Stimulated activated CD8-positive, alpha-beta memory T cell treated with anti-CD3 and anti-CD28 coated beads, Interleukin-4, amount 100 ng/mL, for 4 hours (primary cell): ENCODE measurements at places on chromosomes 7 and 10.

GRCh38 chr7:44375926-44376342, 50.5 kb upstream of the CAMK2B start:
- DNase-seq = no peak

- DNase-seq = no peak
These were observed 142.6 kb upstream of the CDC14C start for GRCh38 chr7:48781752-48782151.

- no peak for DNase-seq
These were observed 33.1 kb downstream of the ZMIZ1 start for GRCh38 chr10:79101560-79102497.

DNA sequence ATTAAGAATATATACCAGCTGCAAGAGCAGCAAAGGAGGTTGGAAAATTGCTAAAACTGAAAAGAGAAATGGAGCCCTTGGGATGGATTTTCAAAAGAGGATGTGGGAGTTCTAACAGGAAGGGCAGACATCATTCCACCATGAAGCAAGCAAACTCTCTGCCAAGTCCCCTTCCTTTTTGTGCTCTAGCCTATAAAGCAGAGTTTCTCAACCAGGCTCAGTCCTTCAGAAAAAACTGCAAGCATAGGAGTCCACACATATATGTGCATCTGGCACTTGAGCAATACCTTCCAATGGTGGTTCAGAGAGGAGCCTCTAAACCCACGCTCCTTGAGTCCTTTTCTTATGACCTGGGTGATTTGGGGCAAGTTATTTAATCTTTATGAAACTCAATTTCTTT, 98.6 kb upstream of the MKX start:
- DNase-seq = no peak

DNA sequence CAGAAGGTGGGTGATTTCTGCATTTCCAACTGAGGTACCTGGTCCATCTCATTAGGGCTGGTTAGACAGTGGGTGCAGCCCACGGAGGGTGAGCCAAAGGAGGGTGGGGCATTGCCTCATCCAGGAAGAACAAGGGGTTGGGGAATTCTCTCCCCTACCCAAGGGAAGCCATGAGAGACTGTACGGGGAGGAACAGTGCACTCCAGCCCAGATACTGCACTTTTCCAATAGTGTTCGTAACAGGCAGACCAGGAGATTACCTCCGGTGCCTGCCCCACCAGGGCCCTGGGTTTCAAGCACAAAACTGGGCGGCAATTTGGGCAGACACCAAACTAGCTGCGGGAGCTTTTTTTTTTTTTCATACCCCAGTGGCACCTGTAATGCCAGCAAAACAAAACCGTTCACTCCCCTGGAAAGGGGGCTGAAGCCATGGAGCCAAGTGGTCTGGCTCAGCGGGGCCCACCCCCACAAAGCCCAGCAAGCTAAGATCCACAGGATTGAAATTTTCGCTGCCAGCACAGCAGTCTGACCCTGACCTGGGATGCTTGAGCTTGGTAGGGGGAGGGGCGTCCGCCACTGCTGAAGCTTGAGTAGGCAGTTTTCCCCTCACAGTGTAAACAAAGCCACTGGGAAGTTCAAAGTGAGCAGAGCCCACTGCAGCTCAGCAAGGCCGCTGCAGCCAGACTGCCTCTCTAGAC, 31.2 kb downstream of the ARMC10 start:
- DNase-seq = no peak

DNA sequence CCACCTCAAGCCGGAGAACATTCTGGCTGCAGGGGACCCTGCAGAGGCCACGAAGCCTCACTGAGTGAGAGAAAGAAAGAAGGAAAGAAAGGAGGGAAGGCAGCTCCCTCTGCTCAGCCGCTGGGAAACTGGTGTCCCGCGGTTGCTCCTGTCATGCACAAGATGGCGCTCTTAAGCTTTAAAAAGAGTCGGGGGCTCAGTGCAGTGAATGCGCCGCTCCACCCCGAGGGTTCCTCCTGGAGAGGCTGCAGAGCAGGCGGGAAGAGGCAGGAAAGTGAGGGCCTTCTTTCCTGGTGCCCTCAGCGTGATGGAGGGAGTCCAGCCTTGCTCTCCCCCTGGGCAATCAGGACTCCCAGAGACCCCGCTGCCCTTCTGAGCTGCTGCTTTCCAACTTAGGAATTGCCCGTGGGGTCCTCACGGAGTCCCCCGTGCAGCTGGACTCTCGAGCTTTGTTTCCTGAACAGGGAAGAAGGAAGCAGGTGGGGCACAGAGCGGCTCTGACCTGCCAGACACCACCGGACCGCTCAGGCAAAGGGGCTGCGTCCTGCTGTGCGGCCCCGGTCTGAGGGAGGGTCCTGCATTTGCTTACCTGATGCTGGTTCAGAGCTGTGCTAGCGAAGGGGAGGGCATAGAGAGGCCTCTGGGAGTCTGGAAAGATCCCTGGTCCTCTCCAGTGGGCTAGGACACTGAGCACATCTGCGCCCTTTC, 141.9 kb upstream of the MKI67 start:
- no peak for DNase-seq

DNA sequence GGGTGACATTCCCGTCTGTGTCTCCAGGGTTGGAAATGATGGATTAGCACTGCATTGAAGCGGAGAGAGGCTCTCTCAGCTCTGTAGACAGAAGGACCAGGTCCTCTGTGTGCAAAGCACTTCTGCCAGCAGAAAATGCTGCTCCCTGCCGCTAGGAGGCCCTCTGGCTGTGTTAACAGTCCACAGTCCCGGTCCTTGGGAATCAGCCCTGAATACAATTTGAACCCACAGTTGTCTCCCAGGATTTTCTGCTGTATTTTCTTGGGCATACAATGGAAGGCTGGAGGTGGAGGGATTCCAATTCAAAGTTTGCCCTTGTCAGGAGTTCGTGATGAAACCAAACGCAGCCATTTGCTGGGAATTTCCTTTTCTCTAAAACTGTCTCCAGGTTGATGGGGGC, 205.2 kb downstream of the GLRX3 start:
- no peak for DNase-seq

GRCh38 chr7:154832557-154833138, 170.3 kb downstream of the PAXIP1 start:
- no peak for DNase-seq

- no peak for DNase-seq
These were observed 30.1 kb downstream of the DENND11 start for GRCh38 chr7:141671705-141672496.

DNA sequence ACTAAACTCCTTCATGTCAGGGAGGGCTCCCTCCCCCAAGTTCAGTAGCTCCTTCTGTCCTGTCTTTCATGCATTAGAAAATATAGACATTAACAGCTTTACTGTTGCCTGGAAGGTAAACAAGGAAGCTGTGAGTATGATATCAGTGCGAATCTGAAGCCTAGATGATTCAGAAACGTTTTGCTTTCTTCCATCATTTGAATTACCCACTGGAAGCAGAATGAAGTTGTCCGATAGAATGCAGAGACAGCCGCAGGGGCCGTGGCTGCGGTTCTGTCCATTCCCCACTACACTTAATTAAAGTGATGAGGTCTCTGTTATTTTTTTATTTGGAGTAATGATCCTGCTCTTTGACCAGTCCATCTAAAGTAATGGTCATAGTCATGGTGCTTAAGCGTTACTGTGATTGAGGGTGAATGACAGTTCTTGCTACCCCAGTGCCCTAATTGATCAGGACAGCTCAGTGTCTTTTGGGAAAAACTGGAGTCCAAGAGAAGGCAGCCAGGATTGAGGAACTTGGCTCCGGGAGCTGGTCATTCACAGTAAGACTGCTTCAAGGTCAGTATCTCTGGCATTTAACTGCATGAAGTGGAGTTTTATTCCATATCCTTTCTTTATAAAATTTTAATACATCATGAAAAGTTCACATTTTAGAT, 69.9 kb downstream of the PTPRE start:
- no peak for DNase-seq
